Right atrium auricular region (tissue), 2 donors: ENCODE measurements at places on chromosomes 7 and 10. TPM values are rescaled to one million over a fixed set of nuclear protein-coding genes. Genes with fewer than 3 reads are reported as not detected.

Gene CAV2
- 278 TPM for total RNA-seq

Gene NPTX2
- total RNA-seq, result 3.8 TPM

DNA sequence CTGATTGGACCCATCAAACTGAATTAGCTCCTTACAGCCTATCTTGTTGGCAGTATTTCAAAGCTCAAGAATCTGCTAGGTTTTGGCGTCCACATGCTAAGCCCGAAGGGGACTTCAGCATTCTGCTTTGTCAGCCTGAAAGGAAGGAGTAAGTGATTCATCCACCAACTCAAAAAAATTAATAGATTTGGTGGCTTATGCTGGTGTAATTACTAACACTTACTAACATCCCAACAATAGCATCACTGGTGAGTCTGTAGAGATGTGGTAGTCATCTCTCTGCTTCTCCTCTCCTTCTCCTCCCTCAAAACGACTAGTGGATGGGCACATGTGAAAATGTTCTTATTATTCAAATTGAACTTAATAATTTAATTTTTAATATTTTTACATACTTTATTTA is 53.8 kb upstream of the EGR2 start:
- H3K27ac ChIP-seq, result no peak overlapping the region
- no peak overlapping the region for H3K4me3 ChIP-seq
- no peaks in the 10 kb centered on the region for H3K27me3 ChIP-seq
- DNase-seq, result no peak

DNA sequence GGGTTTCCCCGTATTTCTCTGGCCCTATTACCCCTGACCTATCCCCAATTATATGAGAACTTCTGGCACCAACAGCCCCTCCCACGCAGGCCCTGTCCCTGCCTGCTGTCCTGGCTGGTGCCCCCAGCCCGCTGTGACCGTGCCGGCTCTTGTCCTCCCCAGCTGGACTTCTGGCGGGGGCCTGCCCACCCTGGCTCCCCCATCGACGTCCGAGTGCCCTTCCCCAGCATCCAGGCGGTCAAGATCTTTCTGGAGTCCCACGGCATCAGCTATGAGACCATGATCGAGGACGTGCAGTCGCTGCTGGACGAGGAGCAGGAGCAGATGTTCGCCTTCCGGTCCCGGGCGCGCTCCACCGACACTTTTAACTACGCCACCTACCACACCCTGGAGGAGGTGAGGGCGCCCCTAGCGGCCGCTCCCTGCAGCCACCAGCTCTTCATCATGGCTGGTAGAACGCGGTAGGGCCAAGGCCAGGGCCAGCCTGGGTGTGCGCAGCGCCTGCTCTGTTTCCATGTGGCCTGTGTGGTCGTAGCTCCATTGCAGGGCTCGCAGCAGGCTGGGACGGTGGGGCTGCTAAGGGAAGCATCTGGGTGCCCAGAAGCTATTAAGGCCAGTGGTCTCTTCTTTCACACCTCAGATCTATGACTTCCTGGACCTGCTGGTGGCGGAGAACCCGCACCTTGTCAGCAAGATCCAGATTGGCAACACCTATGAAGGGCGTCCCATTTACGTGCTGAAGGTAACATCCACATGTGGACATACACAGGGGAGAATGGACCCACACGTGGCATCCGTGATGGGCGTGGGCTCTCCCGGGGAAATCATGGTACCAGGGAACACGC is 1.4 kb downstream of the CPA1 start:
- no peak overlapping the region for H3K27ac ChIP-seq
- no peaks in the 10 kb centered on the region for H3K4me1 ChIP-seq
- no peaks in the 10 kb centered on the region for H3K36me3 ChIP-seq
- H3K4me3 ChIP-seq, result no peak overlapping the region
- DNase-seq, result no peak

- no peaks in the 10 kb centered on the region for H3K27me3 ChIP-seq
- DNase-seq, result no peak
- no peaks in the 10 kb centered on the region for H3K36me3 ChIP-seq
- no peak overlapping the region for H3K27ac ChIP-seq
- H3K4me1 ChIP-seq, result no peaks in the 10 kb centered on the region
These were observed 121.2 kb upstream of the GPR26 start for GRCh38 chr10:123544986-123545385.

DNA sequence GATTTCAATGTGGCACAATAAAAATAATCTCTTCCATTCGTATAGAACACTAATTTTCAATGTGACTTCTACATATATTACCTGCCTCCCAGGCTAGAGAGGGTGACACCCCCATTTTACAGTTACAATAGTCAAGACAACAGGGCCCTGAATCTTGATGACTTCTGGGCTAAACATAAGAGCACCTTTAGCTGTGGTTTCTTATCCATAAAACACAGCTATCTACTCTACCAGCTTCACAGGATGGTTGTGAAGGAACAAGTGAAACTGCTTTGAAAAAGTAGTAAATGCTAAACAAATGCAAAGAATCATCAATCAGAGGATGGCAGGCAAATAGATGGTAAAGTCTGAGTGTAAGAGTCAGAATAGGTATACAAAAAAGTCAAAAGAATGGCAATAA is 3.6 kb upstream of the TLL2 start:
- H3K27me3 ChIP-seq, result no peaks in the 10 kb centered on the region
- DNase-seq, result no peak

DNA sequence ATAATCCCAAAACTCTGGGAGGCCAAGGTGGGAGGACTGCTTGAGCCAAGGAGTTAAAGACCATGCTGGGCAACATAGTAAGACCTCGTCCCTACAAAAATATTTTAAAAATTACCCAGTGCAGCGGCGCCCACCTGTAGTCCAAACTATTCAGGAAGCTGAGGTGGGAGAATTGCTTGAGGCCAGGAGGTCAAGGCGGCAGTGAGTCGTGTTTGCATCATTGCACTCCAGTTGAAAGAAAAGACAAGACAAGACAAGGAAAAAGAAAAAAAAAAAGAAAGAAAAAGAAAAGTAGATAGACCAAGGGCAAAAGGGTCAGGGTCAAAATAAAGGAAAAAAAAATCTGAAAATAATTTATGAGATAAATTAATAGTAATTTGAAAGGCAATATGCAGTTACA is 5.8 kb downstream of the ANXA7 start:
- no peak for DNase-seq
- H3K4me1 ChIP-seq, result no peaks in the 10 kb centered on the region

DNA sequence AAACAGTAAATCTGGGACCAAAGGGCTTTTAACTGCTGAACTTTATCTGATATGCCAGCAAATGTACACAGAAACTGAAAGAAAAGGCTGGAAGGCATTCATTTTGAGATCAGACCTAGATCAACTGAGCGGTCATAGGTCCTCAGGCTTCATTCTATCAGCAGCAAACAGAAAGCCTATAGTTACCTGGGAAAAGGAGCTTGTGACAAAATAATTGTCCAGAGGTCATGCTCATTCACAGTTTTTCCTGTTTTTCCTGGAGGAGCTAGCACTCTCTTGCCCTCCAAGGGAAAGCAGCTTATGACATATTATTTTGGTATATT is 320.2 kb downstream of the AHR start:
- no peaks in the 10 kb centered on the region for H3K4me1 ChIP-seq
- H3K27me3 ChIP-seq, result no peaks in the 10 kb centered on the region
- H3K36me3 ChIP-seq, result no peaks in the 10 kb centered on the region
- no peak overlapping the region for H3K4me3 ChIP-seq
